Mesothelial cell of epicardium (in vitro differentiated cells): ENCODE measurements at places on chromosomes 6 and 20. TPM values are rescaled to one million over a fixed set of nuclear protein-coding genes. Genes with fewer than 3 reads are reported as not detected.

The BNIP5 gene
- 0.09 TPM in 1 of 3 replicates, not detected in the others for total RNA-seq

The CPXM1 gene
- total RNA-seq = 152 to 160 TPM (median 155 TPM) in 3 replicates

DNA sequence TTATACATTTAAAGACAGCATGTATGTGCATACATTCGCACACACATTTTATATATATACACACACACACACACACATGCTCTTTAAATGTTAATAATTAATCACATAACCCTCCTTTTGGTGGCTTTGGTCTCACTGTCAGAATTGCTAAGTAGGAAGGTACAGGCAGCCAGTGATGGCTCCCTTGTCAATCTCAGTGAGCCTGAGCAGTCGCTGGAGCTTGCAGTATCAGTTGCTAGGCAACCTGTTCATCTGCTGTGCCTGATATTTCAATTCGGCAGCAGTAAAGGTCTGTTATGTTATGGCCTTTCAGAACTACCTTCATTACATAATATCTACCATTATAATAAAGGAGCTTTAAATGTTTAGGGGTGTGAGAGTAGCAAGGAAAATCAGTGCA, 374.3 kb downstream of the LMBRD1 start:
- DNase-seq = no peak

GRCh38 chr6:63676412-63677114, 41.0 kb downstream of the PHF3 start:
- DNase-seq = no peak

The SLC25A27 gene
- total RNA-seq = 33.8 to 40.5 TPM (median 34.6 TPM) in 3 replicates

DNA sequence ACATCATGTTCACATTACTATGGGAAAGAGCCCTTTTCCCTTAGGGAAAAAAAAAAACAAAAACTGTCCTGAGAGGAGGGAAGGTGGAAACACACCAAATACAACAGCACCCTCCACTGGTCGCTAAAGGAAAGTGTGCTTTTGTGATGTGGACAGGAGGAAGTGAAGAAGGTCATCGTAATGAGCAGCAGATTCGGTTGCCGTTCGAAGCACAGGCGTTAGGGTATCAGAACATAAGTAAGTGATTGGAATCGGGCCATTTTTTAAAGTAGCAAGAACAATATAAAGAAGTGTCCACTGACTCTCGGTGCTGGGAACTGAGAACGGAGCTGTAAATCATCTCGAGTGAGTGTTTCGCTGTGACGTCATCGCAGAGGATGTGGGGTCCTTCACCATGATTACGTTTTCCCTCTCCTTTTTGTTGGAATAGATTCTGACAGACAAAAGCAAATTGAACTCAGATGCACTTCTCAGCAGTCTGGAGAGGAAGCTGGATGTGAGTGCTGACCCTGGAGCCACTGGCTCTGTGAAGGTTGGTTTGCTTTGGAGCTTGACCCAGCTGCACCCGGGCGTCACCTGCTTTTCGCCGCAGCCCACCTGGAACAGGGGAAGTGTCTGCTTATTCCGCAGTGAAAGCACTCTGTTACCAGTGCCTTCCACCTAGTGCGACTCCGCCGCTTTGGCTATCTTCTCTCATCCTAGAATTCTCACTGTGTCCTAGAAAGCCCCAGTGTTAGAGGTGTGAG, 203.6 kb upstream of the GMDS start:
- DNase-seq = no peak

DNA sequence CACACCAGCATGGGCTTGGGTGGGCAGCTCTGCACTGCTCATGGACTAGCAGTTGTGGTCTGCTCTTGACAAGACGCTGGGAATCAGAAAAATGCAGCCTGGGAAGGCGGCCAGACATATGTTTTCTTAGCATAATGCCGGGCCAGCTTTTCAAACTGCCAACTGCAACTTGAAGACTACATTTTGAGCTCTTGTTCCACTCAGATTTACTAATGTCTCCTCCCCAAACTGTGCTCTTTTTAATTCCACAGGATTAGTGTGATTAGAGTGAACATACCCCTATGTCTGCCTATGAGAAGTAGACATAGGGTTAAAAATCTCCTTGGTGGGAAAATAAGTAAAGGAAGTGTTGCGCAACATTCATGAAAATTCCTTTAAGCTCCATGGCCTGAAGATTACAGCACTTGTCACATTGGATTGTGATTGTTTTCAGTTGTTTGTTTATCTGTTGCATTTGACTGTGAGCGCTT, 5.3 kb upstream of the FNDC1 start:
- DNase-seq = no peak

The PLEKHG1 gene
- 65.7 to 69.4 TPM (median 69.3 TPM) in 3 replicates for total RNA-seq

- DNase-seq = no peak
Observed at GRCh38 chr20:45100563-45101245, at the start of gene KCNS1. TSS of gene KCNS1 (minus strand) at chr20:45101127. CDS start at chr20:45099236, 1,891 bp downstream.

GRCh38 chr6:41079080-41079479, 6.3 kb downstream of the NFYA start:
- no peak for DNase-seq

DNA sequence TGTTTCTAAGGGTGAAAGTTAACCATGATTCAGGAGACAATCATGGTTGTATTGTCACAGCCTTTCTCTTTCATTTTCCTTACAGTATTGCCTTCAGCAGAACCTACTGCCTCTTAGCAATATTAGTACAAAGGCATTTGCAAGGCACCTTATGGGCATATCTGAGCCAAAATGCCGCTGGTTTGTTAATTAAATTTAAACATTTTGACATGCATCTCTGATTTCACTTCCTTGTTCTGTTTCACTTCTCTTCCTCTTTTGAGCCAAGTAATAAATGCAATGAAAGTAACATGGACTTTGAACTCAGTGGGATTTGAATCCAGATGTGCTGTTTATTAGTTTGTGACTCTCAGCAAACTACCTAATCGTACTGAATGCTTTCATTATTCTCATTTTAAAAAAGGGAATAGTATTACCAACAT, 467.4 kb upstream of the CITED2 start:
- DNase-seq = no peak

DNA sequence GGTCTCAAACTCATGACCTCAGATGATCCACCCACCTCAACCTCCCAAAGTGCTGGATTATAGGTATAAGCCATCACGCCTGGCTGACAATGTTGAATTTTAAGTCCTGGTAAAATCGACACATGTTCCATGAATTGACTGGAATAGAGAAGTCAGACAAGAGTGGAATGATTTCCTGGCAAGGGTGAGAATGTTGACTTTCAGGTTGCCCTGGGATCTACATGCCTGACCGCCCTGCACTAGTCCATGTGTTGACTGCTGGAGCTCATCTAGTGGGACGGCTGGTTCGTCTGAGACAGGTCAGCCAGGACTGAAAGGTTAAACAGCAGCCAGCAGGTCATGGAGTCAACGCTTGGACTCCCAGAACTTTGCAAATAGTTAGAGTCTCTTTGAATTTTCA, 88.8 kb downstream of the SASH1 start:
- no peak for DNase-seq

DNA sequence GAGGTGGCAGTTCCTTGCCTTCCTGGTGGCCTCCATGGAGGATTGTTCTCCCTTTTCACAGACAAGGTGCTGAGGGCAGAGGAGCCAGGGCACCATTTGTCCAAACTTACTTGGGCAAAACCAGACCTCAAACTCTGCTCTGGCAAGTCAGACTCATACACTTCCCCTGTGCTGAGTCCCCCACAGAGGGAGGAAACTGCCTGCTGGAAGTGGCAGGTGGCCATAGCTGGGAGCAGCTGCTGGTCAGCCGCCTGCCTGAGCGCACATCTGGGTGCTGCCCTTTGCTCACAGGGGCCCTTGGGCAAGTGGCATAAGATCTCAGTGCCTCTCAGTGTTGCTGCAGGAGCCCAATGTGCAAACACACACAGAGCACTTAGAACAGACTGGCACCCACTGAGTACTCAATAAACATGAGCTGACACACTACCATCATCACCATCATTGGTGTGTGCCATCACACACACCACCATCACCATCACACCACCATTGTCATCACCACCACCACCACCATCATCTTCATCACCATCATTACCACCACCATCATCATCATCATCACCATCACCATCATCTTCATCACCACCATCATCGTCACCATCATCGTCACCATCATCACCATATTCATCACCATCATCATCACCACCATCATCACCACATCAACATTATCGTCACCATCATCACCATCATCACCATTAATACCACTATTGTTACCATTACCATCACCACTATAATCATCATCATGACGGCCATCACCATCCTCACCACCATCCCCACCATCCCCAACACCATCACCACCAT, 17.6 kb downstream of the NOL4L start:
- DNase-seq = no peak

- no peak for DNase-seq
Observed at GRCh38 chr6:53532061-53532797, 12.7 kb downstream of the GCLC start.

The ID4 gene
- 114 to 123 TPM (median 115 TPM) in 3 replicates for total RNA-seq

DNA sequence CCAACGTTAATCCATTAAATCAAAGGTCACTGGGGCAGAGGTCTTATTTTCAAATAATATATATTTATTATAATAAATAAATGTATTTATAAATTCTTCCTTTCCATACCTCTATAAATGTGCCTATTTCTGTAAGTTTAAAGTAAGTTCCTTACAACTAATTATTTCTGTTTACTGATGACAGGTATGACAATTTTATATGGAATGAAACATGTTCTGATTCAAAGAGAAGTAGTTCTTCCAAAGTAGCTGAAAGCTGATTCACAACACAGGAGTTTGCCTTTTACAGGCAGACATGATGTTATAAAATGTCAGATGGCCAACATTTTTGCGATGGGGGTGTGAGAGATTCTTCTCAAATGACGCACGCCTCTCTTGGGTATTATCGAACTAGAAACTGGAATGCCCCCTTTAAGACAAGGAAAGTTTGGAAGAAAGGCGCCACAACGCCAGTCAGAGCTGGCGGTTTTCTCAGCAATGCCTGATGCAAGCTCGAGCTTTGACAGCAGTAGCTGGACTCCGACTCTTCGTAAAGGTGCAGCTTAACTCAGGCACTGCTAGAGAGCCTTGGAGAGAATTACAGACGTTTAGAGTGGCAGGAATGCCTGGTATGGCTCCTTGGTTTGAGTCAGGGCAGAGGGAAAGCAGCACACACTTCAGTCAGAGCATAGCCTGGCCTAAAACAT, 92.1 kb downstream of the FOXC1 start:
- DNase-seq = no peak

GRCh38 chr6:10852361-10852960, 14.1 kb upstream of the MAK start:
- DNase-seq = no peak

DNA sequence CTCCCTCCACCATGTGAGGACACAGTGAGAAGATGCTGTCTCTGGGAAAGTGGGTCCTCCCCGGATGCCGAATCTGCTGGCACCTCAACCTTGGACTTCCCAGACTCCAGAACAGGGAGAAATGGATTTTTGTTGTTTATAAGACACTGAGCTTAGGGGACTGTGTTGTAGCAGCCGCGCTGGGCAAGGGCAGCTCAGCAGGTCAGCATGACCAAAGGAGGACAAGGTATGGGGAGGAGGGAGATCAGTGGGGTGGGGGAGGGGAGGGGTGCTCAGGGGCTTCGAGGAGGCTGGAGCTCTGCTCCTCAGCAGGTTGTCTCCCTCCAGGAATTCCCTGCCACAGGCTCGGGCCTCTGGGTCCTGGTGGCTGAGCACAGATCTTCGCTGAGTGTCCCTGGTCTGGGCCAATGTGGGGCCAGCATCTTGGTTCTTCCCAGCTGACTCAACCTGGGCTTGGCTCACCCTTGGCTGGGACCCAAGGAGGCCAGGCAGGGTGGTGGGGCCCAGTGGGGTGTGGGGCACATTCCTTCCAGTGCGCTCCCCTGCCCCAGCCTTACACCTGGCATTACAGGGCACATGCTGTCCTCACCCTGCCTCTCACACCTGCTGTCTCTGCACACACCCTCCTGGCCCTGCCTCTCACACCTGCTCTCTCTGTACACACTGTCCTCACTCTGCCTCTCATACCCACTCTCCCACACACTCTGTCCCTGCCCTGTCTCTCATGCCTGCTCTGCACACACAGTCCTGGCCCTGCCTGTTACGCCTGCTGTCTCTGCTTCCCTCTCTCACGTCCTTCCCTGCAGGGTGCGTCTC, 107.3 kb downstream of the SYCP2 start:
- DNase-seq = no peak

The CLPSL1 gene
- 0.40 TPM in 1 of 3 replicates, not detected in the others for total RNA-seq

The DEF6 gene
- 9.3 to 11.3 TPM (median 9.7 TPM) in 3 replicates for total RNA-seq

The ZNF451 gene
- 79.9 to 93.8 TPM (median 87.2 TPM) in 3 replicates for total RNA-seq

DNA sequence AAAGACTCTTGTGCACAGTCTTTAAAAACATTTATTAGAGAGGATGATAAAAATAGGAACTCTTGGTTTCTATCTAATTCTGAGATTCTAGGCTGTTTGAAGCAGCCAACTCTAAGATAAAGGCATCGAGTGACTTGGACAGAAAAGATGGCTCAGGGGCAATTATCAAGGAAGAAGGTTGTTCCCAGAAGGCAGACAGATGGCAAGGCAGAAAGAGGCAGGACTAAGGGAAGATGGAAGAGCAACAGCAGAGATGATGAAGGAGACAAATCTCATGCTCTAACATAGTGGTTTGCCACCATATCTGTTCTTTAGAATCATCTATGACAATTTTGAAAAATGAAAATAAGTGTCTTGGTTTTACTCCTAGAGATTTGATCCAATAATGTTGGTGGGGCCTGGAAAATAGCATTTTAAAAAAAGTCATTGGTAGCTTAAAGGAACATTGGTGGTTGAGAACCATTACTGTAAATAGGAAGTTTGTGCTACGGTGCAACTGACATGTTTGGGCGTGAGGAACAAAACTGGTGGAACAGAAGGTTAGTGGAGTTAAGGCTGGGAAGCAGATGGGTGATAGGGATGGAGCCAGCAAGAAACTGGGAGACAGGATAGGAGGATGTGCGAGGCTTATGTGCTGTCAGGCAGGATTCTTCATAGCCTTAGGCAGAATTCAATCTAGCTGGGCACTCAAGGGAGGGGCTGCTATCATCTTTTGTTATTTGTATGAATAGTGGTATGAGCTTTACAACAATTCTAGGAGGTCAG, 751.1 kb downstream of the DHX35 start:
- no peak for DNase-seq

DNA sequence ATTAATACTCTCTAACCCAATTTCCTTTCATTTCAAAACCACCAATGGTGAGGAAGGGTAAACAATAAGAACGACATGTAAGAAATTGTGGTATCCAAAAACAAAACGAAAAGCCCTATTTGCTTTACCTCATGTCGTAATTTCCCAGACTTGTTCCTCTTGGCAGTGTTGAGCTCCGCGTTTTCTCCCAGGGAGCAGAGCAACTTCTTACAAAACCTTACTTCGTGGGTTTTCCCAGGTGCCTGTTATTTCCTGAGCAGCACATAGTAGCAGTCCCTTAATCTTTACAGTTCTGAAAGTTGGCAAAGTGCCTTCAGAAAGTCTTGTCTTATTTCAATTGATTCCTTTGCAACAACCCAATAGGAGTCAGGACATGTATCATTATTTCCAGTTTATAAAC, 207.9 kb upstream of the MARCKS start:
- DNase-seq = no peak

- no peak for DNase-seq
Observed at GRCh38 chr6:160349814-160350350, 1.7 kb downstream of the SLC22A3 start.

The IMPG1 gene
- not detected in 3 replicates for total RNA-seq

The BACH2 gene
- 34.1 to 36.1 TPM (median 34.1 TPM) in 3 replicates for total RNA-seq

- no peak for DNase-seq
Observed at GRCh38 chr6:137676888-137677287, 182.7 kb upstream of the OLIG3 start.

The SNAP91 gene
- 0.40 to 1.3 TPM (median 0.88 TPM) in 3 replicates for total RNA-seq
